Karpas-422 (cell line): ENCODE measurements at places on chromosomes 5 and 9.

DNA sequence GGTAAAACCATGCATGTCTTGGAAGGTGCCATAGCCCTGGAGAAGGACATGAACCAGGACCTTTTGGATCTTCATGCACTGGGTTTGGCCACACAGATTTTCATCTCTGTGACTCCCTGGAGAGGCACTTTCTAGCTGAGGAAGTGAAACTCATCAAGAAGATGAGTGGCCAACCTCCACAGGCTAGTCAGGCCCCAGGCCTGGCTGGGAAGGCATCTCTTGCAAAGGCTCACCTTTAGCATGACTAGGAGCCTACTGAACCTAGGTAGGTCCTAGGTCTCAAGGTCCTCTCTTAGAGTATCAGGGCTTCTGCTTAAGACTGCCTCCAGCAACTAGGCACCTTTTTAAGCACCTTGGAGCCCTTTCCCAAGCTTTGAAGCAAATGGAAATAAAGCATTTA lies 1448.7 kb upstream of the ACO1 start:
- no peak for DNase-seq
- no peaks in the 10 kb centered on the region for H3K27me3 ChIP-seq
- H3K4me1 ChIP-seq, result no peaks in the 10 kb centered on the region
- H3K36me3 ChIP-seq, result no peaks in the 10 kb centered on the region
- no peak overlapping the region for H3K4me3 ChIP-seq

- H3K4me1 ChIP-seq, result no peaks in the 10 kb centered on the region
- H3K27me3 ChIP-seq, result no peaks in the 10 kb centered on the region
- H3K27ac ChIP-seq, result no peak overlapping the region
- no peaks in the 10 kb centered on the region for H3K36me3 ChIP-seq
Observed at GRCh38 chr9:109249615-109250014, 71.2 kb downstream of the EPB41L4B start.

GRCh38 chr9:134174073-134174449 lies 9.7 kb upstream of the RNU6ATAC start:
- DNase-seq, result peak; percentile 89
- peak overlapping the region; percentile 39; the same call in 1 of the 2 replicates for H3K4me3 ChIP-seq
- no peak overlapping the region for H3K27ac ChIP-seq
- H3K4me1 ChIP-seq, result peaks cover 19% of the 10 kb centered on the region

DNA sequence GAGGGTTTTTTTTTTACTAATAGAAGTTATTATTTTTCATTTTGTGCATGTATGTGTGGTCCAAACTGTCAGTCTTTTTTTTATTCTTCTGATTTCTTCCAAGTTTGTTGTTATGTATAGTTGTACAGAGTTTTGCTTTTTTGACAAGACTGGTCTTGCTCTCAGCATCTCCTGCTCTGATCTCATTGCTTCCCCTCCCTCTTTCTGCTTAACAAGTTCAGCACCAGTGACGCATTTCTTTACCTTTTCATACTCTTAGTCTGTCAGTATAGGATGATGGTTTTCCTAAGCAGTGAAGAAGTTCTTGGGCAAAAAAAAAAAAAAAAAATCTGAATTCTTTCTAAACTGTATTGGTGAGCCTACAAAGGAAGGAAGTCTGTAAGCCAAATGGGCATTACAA lies 135.1 kb downstream of the CD180 start:
- no peaks in the 10 kb centered on the region for H3K27me3 ChIP-seq
- H3K4me1 ChIP-seq, result no peaks in the 10 kb centered on the region
- H3K36me3 ChIP-seq, result no peaks in the 10 kb centered on the region
- no peak for DNase-seq
- no peak overlapping the region for H3K27ac ChIP-seq

DNA sequence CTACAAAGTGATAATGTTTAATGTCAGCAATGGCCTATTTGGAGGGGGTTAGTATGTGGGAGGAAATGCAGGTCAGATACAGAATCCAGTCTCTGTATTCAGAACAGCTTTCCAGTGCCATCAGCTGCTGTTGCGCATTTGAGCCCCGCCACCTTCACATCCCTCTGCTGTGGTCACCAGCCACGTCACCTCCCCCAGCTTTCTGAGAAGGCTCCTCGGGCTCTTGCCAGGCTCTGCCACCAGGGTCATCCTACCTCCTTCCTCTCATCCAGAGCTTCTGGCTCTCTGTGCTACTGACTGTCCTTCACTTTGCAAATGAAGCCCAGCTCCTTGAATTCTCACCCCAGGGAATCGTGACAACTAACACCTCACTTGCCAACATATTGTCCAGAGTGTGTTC lies 138.8 kb downstream of the PIK3R1 start:
- no peak overlapping the region for H3K4me3 ChIP-seq
- no peak overlapping the region for H3K27ac ChIP-seq
- H3K27me3 ChIP-seq, result no peaks in the 10 kb centered on the region
- H3K4me1 ChIP-seq, result no peaks in the 10 kb centered on the region
- DNase-seq, result no peak
- H3K36me3 ChIP-seq, result no peaks in the 10 kb centered on the region

DNA sequence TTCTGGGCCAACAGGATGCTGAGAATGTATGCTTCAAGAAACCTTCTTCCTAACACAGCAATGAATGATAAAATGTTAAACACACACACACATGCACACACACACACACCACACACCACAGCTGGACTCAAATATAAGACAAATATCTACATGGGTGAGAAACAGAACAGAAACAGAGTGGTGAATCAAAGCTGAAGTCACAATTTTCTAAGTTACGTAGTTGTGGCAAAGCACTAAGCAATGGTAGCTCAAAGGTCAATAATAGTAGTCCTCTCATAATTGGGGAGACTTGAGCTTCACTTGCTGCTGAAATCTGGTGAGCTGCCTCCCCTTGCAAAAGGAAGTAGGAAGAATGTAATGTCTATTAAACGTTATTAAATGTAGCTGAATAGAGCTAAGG lies 33.7 kb upstream of the ITGA1 start:
- no peak for DNase-seq
- no peaks in the 10 kb centered on the region for H3K36me3 ChIP-seq
- H3K27ac ChIP-seq, result no peak overlapping the region
